Lower lobe of right lung (tissue), 2 donors: ENCODE measurements at places on chromosomes 7 and 10. TPM values are rescaled to one million over a fixed set of nuclear protein-coding genes. Genes with fewer than 3 reads are reported as not detected.
A peak's percentile ranks its signal among the peaks of the same experiment; 100 is the strongest.

Gene GNA12
- 41.6 TPM for total RNA-seq

GRCh38 chr10:80289451-80290287, at the start of gene MAT1A:
MAT1A (minus strand) TSS chr10:80289658; CDS start chr10:80289423, 235 bp downstream.
- H3K4me3 ChIP-seq = no peak within 1 kb of the TSS
- H3K36me3 ChIP-seq = no peaks in the 10 kb centered on the region
- no peaks in the 10 kb centered on the region for H3K27me3 ChIP-seq

DNA sequence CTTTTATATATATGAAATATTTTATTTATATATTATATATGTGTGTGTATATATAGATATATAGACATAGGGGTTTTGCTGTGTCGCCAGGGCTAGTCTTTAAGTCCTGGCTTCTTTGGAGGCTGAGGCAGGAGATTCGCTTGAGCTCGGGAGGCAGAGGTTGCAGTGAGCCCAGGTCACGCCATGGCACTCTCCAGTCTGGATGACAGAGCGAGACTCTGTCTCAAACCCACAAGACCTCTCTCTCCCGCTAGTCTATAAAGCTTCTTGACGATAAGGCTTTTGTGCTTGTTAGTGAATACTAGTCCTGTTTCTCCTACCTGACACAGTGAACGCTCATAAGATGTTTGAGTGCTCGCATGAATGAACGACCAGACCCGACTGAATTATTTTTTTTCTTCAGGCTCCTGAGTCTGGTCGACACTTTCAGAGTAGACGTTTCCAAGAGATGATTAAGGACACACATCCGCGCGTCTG, 577 bp upstream of the DDX21 start:
- H3K4me3 ChIP-seq = peak overlapping the region; percentile 99
- no peak for DNase-seq
- H3K27me3 ChIP-seq = no peaks in the 10 kb centered on the region
- peaks cover 28% of the 10 kb centered on the region for H3K4me1 ChIP-seq

- no peaks in the 10 kb centered on the region for H3K36me3 ChIP-seq
- no peaks in the 10 kb centered on the region for H3K4me1 ChIP-seq
- H3K27me3 ChIP-seq = peaks cover 5% of the 10 kb centered on the region
- no peak overlapping the region for H3K27ac ChIP-seq
- DNase-seq = no peak
Measured at GRCh38 chr7:141200191-141201108, 126.6 kb downstream of the TMEM178B start.

DNA sequence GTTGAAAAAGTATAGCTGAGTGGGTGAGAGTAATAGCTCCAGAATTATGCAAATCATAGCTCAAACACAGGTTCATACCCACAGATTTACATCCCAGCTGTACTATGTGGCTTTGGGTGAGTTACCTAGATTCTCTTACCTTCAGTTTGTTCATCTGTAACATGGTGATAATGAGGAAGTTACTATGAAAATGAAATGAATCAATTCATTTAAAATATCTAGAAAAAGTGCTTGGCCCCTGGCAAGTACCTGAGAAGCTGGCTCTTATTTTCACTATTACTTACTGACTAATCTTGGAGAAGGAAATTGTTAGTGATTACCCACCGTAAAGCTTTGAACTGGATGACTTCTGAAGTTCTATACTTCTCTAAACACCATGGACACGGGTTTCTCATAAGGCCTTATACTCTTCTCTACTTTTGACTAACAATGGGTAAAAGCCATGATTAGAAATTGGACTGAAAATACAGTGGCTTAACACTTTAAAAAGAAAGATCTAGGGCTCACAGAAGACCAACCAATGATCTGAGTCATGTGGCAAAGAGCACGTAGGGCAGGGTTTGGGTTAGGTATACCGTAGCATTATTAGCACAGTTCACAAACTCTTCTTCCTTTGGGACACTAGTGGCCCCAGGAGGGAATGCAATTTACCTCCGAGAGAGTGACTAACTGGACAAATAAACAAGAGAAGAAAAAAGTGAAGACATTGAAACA, 149.2 kb downstream of the PLPP4 start:
- no peaks in the 10 kb centered on the region for H3K36me3 ChIP-seq
- H3K4me3 ChIP-seq = no peak overlapping the region
- H3K27ac ChIP-seq = no peak overlapping the region
- H3K4me1 ChIP-seq = no peaks in the 10 kb centered on the region

DNA sequence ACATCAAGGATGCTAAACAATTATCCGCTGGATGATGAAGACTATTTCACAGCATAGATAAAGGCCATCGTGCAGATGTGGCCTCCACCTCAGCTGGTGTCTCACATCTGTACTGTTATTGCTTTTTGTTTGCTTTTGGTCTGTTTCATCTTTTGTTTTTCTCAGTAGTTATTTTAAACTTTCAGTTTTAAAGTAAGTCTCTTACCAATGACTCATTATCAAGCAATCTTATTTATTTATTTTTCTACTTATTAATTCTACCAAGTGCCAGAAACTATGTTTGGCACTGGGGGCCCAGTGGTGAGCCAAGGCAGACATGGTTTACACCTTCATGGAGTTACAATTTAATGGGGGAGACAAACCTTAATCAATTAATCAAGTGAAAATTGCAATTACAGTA, 250.9 kb upstream of the TMEM72 start:
- no peaks in the 10 kb centered on the region for H3K27me3 ChIP-seq
- H3K27ac ChIP-seq = no peak overlapping the region
- no peaks in the 10 kb centered on the region for H3K36me3 ChIP-seq
- H3K4me1 ChIP-seq = no peaks in the 10 kb centered on the region
- no peak overlapping the region for H3K4me3 ChIP-seq

GRCh38 chr7:80088705-80089104, 45.9 kb upstream of the GNAI1 start:
- DNase-seq = no peak
- no peak overlapping the region for H3K27ac ChIP-seq
- H3K4me1 ChIP-seq = peaks cover 17% of the 10 kb centered on the region
- no peaks in the 10 kb centered on the region for H3K36me3 ChIP-seq
- no peak overlapping the region for H3K4me3 ChIP-seq

DNA sequence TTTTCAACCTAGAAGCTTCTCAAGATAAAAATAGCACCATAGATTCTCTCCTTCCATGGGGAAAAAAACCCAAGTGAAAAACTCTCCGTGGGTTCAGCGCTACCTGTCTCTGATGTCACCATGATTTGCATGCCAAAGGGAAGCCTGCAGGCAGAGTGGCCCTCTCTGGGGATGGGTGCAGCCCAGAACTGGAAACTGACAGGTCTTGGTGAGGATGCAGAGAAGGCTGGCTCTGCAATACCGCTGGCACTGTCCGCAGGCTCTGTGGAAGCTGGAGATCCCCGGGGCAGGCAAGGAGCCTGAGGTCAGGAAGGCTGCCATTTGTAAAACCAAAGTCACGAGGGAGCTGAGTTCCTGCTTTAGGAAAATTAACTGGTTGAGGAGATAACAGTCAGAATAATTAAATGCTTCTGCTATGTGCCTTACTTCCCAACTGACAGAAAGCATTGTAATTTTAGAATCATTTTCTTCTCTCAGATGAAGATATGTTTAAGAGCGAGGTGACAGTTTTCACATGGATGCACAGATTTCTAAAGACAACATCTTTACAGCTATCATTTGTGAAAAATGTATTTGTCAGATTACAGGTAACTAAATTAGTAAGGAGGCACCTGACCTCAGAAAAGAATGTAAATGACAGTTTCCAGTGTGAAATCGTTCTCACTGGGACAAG, 731.5 kb upstream of the FZD8 start:
- no peaks in the 10 kb centered on the region for H3K4me1 ChIP-seq
- H3K36me3 ChIP-seq = no peaks in the 10 kb centered on the region
- no peak overlapping the region for H3K4me3 ChIP-seq
- no peak for DNase-seq
- no peaks in the 10 kb centered on the region for H3K27me3 ChIP-seq

DNA sequence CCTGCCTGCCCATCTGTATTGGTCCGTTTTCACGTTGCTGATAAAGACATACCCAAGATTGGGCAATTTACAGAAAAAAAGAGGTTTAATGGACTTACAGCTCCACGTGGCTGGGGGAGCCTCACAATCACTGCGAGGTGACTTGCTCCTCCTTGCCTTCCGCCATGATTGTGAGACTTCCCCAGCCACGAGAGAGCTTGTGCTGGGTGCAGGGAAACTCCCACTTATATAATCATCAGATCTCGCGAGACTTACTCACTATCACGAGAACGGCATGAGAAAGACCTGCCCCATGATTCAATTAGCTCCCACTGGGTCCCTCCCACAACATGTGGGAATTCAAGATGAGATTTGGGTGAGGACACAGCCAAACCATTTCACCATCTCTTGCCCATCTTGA, 111.8 kb downstream of the MYL10 start:
- H3K36me3 ChIP-seq = no peaks in the 10 kb centered on the region
- no peak overlapping the region for H3K27ac ChIP-seq
- DNase-seq = no peak
- H3K27me3 ChIP-seq = peaks cover 8% of the 10 kb centered on the region
- H3K4me3 ChIP-seq = no peak overlapping the region

DNA sequence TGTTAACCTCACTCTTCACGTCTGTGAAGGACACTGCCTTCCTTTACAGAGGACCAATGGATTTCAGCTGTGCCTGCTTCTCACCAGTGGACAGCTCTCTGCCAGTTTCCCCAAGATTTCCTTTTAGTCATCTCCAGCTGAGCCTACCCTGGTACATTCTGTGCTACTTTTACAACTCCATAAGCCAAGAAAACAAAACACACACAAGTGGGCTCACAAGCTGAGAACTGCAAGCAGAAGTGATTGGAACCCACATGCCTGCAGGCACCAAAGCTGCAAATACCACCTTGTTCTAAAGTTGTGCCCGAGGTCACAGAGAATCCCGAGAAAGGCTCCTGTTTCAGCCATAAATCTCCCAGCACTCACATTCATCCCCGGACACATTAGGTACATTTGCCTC, 636.8 kb downstream of the PHTF2 start:
- DNase-seq = no peak
- no peaks in the 10 kb centered on the region for H3K36me3 ChIP-seq
- no peaks in the 10 kb centered on the region for H3K4me1 ChIP-seq
- H3K27ac ChIP-seq = no peak overlapping the region
- H3K27me3 ChIP-seq = no peaks in the 10 kb centered on the region

- H3K4me3 ChIP-seq = no peak overlapping the region
- DNase-seq = no peak
- no peaks in the 10 kb centered on the region for H3K4me1 ChIP-seq
- no peaks in the 10 kb centered on the region for H3K27me3 ChIP-seq
- H3K27ac ChIP-seq = no peak overlapping the region
Measured at GRCh38 chr7:1697499-1698125, 27.5 kb downstream of the ELFN1 start.

DNA sequence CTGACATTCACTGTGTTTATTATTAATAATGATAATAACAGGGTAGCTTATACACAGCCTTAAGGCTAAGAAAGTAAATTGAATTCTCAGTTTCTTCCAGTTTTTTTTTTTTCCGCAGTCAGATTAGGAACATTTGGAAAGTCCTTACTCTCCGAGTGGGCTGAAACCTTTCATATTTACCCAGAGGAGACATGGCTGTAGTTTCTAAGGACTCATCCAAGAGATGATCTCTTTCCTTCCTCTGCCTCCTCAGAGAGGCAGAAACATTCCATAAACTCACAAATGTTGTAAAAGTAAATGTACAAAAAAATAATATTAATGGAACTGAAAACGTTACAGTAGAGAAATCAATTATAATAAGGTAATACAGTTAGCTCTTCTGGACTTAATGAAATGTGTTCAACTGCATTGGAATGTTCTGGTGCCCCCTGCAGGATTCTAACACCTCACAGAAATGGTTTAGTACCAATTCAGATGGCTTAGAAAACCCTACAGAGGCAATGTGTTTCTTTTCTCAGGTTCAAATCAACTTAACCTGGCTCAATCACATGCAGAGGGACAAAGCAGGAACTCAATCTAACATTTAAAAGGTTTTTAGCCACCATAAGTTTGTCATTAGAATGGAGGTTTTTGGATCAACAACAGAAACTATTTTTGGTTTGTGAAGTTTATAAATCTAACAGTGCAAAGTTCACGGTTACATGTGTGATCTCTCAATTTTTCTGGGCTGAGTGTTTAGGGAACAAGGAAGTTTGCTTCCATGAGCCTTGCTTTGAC, 71.7 kb downstream of the ICA1 start:
- H3K27me3 ChIP-seq = no peaks in the 10 kb centered on the region
- no peak overlapping the region for H3K4me3 ChIP-seq
- no peak for DNase-seq
- no peaks in the 10 kb centered on the region for H3K36me3 ChIP-seq

DNA sequence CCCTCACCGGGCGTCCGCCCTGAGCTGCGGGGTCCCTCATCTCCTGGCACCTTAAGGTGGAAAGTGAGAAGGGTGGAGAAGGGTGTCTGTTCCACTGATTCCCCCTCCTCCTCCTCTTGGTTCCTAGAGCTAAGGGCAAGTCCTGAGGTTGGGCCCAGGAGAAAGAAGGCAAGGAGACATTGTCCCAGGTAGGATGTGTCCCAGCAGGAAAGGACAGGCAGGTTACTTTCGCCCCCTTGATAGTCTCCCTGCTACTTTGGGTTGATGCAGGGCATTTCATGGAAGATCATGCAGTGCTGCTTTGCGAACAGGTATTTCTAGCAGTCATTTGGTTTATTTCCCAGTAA, 582 bp downstream of the STEAP2 start:
- H3K27ac ChIP-seq = peak overlapping the region; percentile 80
- no peaks in the 10 kb centered on the region for H3K36me3 ChIP-seq
- H3K27me3 ChIP-seq = peaks cover 11% of the 10 kb centered on the region
- peaks cover 7% of the 10 kb centered on the region for H3K4me1 ChIP-seq
- H3K4me3 ChIP-seq = peak overlapping the region; percentile 62
- DNase-seq = no peak

DNA sequence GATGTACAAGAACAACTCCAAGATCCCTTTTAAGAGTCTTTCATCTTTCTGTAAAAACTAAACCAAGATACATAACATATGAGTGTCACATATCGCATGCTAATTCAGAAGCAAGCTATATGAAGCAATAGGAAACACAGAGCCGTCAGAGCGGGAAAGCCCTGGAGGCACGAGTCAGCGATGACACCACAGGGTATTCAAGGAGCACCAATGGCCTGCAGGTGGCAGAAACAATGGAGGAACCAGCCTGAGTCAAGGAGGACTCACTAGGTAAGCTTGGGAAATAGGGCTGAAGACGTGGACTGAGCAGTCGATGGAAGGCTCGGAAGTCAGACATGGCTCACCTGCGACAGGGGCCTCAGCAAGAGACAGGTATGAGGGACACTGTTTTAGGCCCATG, 214.4 kb downstream of the FAM107B start:
- H3K36me3 ChIP-seq = no peaks in the 10 kb centered on the region
- no peak overlapping the region for H3K4me3 ChIP-seq
- no peaks in the 10 kb centered on the region for H3K27me3 ChIP-seq
- DNase-seq = peak; percentile 72
- peaks cover 73% of the 10 kb centered on the region for H3K4me1 ChIP-seq
